ENCODE measurements at places on chromosomes 3 and 15. TPM values are rescaled to one million over a fixed set of nuclear protein-coding genes. Genes with fewer than 3 reads are reported as not detected.

CPN2 gene
- not detected for polyA plus RNA-seq

PLCL2 gene
- polyA plus RNA-seq, result 64.1 TPM

PIF1 gene
- not detected for polyA plus RNA-seq

USP4 gene
- 54.6 TPM for polyA plus RNA-seq

ERC2 gene
- not detected for polyA plus RNA-seq

CHL1 gene
- polyA plus RNA-seq, result not detected

NEK11 gene
- 1.5 TPM for polyA plus RNA-seq

FAM3D gene
- not detected for polyA plus RNA-seq

RNU5B-1 gene
- not detected for polyA plus RNA-seq

CTXN2 gene
- polyA plus RNA-seq, result not detected

TPRG1 gene
- 0.45 TPM for polyA plus RNA-seq

EFHB gene
- polyA plus RNA-seq, result 1.8 TPM

MORC1 gene
- not detected for polyA plus RNA-seq
